ENCODE measurements at places on chromosomes 13 and 19. TPM values are rescaled to one million over a fixed set of nuclear protein-coding genes. Genes with fewer than 3 reads are reported as not detected.

VSTM2B gene
- not detected for total RNA-seq

TTC9B gene
- not detected for total RNA-seq

LSM14A gene
- 121 TPM for total RNA-seq

HSPB6 gene
- total RNA-seq, result 161 TPM

PRR22 gene
- total RNA-seq, result 0.13 TPM

FSD1 gene
- total RNA-seq, result 7.8 TPM

METTL21C gene
- total RNA-seq, result not detected

MED29 gene
- 18.0 TPM for total RNA-seq

PCDH9 gene
- 3.8 TPM for total RNA-seq

HRC gene
- 0.65 TPM for total RNA-seq

PCP2 gene
- total RNA-seq, result not detected
